Stimulated activated CD8-positive, alpha-beta memory T cell treated with anti-CD3 and anti-CD28 coated beads, Interleukin-2, amount 100 ng/mL, for 48 hours (primary cell): ENCODE measurements at places on chromosomes 4 and X.

DNA sequence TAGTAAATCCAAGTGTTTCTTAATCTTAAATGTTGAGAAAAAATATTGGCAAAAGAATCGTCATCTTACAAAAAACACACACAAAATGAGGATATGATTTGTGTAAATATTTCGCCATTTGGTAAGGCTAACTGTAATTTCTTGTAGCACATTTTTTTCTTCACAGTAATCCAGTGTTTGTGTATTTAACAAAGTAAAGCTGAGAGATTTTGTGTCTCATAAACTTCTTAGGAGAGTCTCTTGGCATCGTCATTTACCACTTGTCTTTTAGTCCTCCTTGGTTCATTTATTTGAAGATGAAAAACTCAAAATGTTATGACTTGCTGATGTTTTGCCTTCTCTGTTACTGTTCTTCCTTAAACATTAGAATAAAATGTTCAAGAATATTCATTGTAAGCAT, 326.7 kb upstream of the PITX2 start:
- no peak for DNase-seq

GRCh38 chr4:71107726-71108125, 114.3 kb downstream of the DCK start:
- DNase-seq, result no peak

DNA sequence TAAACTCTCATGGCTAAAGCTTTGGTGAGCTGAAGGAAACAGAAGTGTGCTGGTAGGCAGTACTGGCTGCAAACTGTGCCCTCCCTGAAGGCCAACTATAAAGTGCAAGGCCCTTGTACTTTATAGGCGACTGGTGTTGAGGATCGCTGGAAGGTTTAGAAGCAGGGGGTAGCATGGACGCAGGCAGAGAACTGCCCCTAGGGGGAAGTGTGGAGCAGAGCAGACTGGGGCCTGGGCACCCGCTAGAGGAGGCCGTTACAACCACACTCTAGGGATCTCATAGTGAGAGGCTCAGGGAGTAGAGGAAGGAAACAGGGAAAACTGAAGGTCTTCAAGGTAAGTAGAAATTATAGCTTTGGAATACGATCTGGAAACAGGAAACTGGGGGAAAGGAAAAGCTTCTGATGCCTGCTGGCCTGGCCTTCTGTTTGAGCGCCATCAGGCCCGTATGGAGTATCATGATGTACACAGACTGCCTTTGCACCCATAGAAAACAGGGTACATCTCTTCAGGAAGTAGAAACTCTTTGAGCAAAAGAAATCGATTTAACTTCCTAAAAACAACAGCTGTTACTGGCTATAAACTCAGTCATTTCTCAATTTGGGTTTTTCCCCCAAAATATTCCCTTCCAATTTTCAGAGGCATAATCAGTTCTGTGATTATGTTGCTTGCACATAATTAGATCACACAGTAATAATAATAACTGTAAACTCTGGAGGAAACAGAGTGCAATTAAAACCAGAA, 23.9 kb upstream of the TMSB4X start:
- DNase-seq, result peak; percentile 48

- DNase-seq, result no peak
Measured at GRCh38 chr4:175309041-175309440, 390.9 kb downstream of the ADAM29 start.

GRCh38 chr4:1731180-1731579, 9.9 kb downstream of the TACC3 start:
- DNase-seq, result no peak

DNA sequence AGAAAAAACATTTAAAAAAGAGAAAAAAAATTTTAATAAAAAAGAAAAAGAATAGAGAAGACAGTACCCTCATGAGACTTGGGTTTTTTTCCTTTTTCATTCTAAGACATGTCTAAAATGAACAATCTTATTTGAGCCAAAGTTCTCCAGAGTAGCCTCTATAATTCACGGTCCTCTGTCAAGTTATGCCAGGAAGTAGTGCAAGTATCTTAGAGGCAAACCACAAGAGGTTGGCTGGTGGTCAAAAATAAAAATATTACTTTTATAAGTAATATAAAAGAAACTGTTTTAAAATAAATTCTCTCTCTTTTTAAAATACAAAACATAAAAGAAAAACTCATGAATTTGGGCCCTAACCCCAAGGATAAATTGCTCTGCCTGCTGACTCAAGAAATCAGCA, 26.5 kb downstream of the HNRNPDL start:
- DNase-seq, result no peak

DNA sequence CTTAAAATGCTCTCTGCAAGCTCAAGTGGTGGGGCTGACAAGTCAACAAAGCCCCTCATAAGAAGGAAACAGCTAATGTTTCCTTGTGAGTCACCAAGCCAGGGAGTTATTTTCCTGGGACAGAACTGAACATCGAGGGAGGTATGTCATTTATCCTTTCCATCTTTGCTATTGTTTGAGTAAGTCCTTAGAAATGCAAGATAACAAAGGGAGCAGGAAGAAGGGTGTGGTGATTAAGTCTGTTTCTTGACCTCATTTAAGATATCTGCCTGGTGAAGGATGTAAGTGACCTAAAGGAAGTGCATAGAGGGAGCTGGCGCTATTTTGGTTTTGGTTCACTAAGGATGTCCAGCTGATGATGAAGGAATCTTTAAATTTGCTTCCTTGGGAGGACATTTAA, 39.9 kb downstream of the ATG4A start:
- no peak for DNase-seq

DNA sequence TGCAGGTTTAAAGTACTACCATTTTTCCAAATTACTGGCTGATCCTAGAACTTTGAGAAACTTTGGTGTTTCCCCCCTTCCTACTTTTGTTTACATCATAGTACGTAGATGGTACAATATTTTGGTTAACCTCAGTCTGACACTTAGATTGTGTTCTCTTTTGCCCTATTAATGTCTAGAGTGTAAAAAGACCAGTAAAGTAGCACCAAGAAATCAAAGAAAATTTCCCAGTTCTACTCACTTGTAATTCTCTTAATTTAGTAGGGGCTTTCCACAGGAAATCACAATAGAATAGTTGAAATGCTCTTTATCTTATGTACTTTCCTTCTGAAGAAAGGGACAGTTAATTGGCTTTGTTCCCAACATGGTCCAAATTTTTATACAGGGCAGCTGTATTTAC, 51.6 kb downstream of the NFKB1 start:
- no peak for DNase-seq

DNA sequence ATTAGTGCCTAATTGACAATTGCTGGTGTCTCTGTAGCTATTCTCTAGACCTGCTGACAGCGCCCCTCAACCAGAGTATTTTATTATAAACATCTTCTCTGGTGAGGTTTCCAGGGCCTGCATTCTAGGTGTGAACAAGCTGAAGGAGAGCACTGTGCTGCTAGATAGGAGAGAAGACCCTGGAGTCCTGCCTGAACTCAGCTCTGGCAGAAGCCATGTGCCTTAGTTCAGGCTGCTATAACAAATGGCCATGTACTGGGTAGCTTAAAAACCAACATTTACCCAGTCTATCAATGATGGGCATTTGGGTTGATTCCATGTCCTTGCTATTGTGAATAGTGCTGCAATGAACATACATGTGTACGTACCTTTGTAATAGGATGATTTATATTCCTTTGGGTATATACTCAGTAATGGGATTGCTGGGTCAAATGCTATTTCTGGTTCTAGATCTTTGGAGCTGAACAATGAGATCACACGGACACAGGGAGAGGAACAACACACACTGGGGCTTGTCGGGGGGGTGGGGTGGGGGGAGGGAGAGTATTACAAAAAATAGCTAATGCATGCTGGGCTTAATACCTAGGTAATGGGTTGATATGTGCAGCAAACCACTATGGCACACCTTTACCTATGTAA, 185.5 kb upstream of the CPEB2 start:
- DNase-seq, result no peak

DNA sequence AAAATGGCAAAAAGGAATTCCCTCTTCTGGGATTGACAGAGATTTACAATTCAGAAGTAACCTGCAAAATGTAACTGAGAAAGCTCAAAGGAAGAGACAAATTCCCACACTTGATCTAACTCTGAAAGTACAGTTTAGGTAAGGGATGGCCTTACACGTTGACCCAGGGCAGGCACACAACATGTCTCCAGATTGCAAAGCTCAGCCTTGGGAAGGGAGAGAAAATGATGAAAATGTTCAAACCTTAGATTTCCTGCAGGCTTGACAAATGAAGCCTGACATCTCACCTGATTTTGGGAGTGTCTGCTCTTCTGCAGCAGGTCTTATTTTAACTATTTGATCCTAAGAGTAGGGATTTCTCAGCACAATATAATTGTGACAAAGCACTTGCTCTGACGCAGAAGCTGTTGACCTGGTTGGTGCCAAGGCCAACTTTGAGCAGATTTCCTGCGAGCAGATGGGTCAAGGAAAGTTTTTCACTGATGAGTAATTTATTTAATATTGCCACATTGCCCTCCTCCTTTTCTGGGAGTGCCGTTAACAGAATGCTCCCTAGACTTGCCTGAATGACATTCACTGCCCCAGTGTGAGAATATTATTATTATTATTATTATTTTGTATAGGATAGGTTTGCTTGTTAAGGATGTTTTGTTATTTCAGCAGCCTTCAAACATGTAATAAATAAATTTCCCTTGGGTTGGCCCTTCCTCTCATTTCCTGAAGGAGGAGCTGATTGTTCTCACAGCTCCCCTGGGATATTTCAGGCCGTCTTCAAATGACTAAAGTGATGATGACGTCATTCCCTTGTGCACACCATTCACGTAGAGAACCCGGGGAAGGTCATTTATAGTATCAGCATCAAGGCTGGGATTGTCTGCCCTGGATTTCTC, 157.1 kb downstream of the VEGFC start:
- DNase-seq, result no peak

DNA sequence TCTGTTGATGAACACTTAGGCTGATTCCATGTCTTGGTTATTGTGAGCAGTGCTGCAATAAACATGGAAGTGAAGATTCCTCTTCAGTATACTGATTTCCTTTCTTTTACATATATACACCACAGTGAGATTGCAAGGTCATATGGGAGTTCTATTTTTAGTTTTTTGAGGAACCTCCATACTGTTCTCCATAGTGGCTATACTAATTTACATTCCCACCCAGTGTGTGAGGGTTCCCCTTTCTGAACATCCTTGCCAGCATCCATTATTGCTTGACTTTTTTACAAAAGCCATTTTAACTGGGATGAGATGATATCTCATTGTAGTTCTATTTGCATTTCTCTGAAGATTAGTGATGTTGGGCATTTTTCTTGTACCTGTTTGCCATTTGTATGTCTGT, 80.5 kb upstream of the GALNT7 start:
- no peak for DNase-seq

DNA sequence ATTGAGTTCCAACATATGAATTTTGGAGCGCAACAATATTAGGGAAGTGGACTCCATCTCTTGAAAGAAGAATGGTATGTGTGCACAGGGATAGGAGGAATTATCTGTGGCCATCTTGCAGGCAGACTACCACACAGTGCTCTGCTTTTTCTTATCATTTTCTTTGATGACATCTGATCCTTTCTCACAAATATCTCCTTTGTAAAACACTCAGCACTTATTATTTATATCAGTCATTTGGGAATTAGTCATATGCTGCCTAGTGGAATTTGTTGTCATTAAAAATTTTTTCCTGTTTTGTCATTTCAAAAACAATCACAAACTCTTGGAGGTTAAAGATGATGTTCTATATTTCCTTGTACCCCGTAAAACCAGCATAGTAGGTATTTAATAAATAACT, 444.3 kb upstream of the ATOH1 start:
- DNase-seq, result no peak

DNA sequence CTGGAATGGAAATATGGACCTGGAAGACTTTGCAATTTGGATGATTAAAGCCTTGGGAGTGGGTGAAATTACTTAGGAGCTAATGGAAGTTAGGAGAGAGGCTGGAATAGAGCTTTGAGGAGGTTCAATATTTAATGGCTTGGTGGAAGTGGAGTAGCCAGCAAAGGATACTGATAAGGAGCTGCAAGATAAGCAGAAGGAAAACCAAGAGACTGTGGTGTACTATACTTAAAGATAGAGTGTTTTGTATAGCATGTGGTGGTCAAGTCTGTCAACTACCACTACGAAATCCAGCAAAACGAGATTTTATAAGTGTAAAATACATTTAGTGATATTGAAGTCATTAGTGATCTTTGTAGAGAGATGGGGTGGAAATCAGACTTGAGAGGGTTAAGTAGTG, 54.0 kb upstream of the TMLHE start:
- DNase-seq, result no peak

GRCh38 chrX:15356444-15356843, 21.1 kb upstream of the PIGA start:
- DNase-seq, result no peak

DNA sequence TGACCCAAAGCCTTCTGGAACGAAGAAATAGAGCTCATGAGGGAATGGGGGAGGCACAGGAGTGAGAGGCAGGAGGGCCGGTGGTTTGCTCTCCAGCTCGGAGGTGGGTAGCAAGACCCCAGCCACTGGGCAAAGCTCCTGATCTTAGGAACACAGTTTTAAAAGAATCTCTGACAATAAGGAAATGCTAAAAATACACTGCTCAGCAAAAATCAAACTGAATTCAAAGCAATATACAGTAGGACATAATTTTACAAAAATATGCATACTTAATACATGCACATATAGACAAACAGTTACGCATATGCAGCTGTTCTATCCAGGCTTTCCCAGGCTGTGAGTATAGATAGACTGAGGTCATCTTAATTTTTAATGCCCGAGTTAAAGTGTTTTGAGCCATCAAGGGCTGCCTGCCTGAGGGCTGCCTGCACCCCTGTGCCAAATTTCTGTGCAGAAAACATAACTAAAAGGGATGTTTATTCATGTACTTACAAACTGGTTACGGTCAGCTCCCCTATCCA, 6.9 kb downstream of the GPR50 start:
- no peak for DNase-seq

DNA sequence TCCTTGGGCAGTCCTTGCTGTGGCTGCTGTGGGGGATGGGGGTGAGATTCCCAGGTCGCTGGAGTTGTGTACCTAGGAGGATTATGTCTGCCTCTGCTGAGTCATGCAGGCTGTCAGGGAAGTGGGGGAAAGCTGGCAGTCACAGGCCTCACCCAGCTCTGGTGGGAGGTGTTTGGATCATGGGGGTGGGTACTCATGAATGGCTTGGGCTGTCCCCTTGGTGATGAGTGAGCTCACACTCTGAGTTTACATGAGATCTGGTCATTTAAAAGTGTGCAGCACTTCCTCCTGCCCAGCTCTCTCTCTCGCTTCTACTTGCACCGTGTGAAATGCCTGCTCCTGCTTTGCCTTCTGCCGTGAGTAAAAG, 24.6 kb upstream of the PDLIM3 start:
- no peak for DNase-seq
